ACHN (cell line): ENCODE measurements at places on chromosomes 7 and 10.

- DNase-seq = no peak
Observed at GRCh38 chr7:69412331-69413146, 185.7 kb upstream of the AUTS2 start.

DNA sequence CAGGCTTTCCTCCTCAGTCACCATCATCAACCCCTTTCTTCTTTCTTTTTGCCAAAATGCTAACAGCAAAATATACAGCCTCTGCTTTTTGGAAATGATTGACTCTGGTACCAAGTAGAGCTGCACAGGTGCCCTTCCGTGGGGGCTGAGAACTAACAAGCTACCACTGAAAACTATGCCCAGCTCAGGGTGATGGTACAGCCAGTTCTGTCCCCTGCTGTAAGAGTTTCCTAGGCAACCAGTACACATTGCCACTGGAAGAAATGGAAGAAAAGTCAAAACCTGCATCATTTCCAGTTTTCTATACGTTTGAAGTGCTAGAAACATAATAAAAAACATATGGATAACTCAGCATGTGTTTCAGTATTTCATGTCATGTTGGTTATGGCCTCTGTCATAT, 297.5 kb downstream of the PRKG1 start:
- no peak for DNase-seq

DNA sequence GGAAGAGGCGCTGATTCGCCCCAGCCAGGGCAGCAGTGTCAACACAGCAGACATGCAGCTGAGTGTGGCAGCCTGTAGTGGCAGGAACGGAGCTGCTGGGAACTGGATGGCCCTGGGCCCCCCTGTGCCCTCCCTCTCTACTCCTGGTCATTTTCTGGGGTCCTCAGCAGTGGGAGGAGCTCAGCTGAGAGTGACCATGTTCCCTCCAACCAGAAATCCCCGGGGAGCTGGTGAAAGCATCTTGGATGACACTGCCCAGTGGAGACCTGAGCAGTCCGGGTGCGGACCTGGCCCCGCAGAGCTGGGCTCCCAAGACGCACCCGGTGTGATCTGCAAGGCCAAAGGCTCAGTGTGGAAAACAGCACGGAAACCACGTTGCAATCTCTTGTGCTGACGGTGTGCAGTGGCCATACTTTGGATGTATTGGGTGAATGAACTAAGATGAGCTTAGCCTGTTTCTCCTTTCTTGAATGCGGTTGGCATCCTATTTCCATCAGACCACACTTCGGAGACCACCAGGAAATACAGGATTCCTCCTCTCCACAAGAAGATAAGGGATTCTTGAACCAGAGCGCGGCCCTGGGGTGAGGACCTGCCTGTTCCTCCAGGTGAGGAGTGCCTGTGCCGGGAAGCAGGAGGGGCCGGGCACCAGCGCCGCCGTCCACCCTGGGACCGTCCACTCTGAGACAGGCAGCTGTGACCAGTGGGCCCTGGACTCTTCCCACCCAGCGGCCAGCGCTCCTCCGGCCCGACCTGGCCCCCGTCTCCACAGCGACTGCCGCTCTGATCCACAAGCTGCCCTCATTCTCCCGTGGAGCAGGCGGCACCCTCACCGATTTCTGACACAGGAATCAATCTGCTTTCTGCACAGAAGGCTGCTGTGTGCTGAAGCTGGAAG, 93.5 kb upstream of the DIP2C start:
- no peak for DNase-seq

DNA sequence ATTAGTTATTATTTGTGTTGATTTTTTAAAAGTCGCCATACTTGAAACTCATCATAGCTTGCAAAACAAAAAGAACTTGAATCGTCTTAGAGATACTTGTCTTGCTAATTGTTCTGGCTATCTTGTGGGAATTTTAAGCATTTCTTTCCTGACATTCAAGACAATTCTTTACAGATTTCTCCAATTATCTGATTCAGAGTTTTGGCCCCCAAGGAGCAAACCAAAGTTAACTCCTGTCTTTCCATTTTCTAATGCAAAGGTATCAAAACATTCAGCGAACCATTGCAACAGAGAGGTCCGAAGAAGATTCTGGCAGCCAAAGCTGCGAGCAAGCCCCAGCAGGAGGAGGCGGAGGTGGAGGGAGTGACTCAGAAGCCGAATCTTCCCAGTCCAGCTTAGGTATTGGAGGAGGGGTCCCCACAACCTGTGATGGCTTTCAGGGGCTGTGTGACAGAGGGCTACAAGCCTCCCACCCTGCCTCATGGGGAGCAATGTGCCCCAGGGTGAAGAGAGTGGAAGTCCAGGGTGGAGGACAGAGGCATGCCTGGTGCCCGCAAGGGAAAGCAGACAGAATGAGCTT, 119.4 kb upstream of the STK17A start:
- no peak for DNase-seq

- no peak for DNase-seq
Observed at GRCh38 chr7:152189061-152189460, 163.6 kb downstream of the GALNT11 start.

- no peak for DNase-seq
Observed at GRCh38 chr7:56291-56913, 136.0 kb upstream of the FAM20C start.

GRCh38 chr7:10973942-10974911, 555 bp downstream of the PHF14 start:
- peak; percentile 62 for DNase-seq

- DNase-seq = no peak
Observed at GRCh38 chr10:69649786-69650550, 19.9 kb downstream of the FAM241B start.

GRCh38 chr10:77846718-77847311, 79.7 kb downstream of the DLG5 start:
- DNase-seq = peak; percentile 68

- no peak for DNase-seq
Observed at GRCh38 chr7:107253599-107253998, 84.8 kb downstream of the HBP1 start.

- DNase-seq = no peak
Observed at GRCh38 chr7:26657686-26658388, 206.6 kb downstream of the SKAP2 start.

DNA sequence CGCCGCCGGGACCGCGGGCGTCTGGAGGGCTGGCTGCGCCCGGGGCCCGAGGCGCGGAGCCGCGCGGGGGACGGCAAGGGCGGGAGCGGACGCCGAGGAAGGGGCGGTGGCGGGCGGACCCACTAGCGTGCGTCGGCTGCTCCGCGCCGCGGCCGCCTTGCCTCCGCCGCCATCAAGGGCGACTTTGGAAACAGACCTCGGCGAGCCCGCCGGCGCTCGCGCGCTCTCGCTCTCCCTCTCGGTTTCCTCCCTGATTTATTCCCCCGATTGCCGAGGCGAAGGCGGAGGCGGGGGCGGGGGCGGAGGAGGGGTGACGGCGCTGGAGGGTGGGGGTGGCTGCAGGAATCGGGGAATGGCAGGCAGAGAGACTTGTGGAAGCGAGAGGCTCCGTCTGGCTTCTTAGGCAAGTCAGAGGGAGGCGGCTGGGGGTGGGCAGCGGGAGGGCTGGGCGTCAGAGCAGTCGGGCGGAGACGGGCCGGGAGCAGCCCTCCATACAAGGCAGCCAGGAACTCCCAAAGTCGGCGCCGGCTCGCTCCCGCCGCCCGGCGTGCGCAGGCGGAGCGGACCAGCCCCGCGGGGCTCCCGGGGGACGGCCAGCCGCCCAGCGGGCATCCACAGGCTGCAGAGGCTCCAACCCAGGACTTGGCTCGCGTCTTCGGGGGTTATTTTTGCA, at the start of gene CACNA2D1:
TSS of gene CACNA2D1 (minus strand) at position 231 of the 673 bp plus-strand sequence.
- DNase-seq = peak; percentile 77

- DNase-seq = no peak
Observed at GRCh38 chr10:124351481-124352220, 67.1 kb downstream of the OAT start.

- DNase-seq = no peak
Observed at GRCh38 chr7:105690325-105690945, 109.1 kb upstream of the EFCAB10 start.

DNA sequence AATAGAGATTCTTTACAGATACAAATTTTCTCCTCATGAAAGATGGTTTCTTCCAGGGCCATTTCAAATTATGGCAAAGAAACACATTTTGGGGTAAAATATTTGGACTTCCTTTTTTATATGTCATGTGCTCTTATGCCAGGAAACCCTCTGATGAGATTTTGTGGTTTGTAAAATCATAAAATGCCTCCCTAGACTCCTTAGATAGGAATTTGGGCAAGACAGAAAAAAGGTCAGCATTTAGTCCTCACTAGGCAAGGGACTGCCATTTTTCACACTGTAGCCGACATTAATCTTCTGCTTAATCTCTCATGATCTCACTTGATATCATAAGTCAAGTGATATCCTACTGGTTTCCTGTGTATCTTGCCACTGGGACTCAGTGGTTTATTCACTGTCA, 286.4 kb downstream of the ARHGAP12 start:
- no peak for DNase-seq

DNA sequence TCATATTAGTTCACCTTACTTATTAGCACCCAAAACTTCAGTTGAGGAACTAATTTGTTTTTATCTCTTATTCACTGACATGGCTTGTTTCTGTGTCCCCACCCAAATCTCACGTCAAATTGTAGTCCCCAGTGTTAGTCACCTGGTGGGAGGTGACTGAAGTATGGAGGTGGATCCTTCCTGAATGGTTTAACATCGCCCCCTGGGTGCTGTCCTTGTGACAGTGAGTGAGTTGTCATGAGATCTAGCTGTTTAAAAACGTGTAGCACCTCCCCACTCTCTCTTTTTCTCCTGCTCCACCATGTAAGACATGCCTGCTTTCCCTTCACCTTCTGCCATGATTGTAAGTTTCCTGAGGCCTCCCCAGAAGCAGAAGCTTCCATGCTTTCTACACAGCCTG, 75.0 kb upstream of the HECTD2 start:
- DNase-seq = peak; percentile 13

GRCh38 chr7:66296001-66296521, 90.9 kb downstream of the TPST1 start:
- no peak for DNase-seq

- no peak for DNase-seq
Observed at GRCh38 chr10:114541081-114541796, 116.8 kb downstream of the ABLIM1 start.

DNA sequence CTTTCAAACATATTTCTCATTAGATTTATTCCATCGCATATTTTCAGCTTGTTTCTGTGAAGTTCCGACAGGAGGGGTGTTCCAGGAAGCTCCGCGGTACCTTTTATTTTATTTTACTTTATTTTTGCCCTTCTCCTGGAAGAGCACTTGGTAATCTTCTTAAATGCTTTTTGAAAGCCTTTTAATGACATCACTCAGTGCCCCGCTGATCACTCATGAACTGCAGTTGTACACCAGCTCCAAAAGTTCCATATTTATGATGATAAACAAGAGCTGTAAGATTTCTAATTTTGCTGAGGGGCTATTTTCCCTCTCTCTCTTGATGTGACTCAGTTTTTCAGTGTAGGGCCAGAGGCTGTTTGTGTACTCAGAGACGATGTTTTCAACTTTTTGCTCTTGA, 144.4 kb downstream of the KIAA1217 start:
- no peak for DNase-seq

DNA sequence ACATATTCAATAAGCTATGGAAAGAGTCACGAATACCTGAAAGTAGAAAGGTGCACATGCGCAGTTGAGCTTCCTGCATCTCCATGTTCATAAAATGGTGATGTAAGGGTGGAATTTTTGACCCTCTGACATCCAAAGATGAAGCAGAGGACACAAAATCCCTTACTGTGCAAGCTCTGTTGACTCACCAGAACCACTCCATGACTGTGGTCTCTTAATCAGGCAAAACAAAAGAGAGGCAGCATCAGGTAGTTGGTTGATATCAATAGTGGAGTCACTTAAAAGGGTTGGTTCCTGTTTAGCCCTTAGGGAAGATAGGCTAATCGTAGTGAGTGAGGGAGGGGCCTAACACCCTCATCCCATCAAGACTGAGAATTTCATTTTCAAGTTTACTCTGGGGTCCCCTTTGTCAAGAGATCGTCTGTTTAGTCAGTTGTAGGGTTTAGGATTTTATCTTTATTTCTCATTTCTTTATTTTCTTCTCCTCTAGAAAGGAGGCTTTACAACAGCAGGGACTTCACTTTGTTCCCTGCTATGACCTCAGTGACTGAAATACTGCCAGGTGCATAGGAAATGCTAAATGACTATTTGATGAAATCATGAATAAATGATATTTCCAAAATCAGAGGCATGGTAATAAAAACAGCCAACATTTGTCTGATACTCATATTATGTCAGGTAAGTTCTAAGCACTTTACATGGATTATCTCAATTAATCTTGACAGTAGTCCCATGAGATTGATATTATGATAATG, 98.1 kb downstream of the CD36 start:
- no peak for DNase-seq

- DNase-seq = no peak
Observed at GRCh38 chr10:122449153-122449552, 5.3 kb upstream of the ARMS2 start.

DNA sequence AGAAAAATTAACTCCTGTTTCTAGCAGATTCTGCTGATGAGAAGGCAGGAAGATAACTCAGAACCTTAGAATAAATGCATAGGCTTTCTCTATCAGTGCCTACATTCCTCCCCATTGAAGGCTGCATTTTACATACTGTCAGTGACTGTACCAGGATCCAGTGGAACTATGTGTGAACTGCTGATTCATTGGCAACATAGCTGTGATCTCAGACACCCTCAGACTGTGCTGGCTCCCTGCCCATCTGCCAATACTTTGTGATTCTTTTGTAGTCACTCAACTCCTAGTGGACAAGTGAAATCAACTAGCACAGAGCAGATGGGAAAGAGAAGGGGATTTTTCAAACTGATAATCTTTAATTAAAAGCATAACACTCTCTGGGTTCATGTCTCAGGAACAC, 375.8 kb downstream of the MDFIC start:
- DNase-seq = peak; percentile 85

GRCh38 chr10:132570771-132571649, 33.4 kb downstream of the INPP5A start:
- no peak for DNase-seq

GRCh38 chr7:142196066-142196840, 61.6 kb downstream of the PRSS58 start:
- DNase-seq = no peak

DNA sequence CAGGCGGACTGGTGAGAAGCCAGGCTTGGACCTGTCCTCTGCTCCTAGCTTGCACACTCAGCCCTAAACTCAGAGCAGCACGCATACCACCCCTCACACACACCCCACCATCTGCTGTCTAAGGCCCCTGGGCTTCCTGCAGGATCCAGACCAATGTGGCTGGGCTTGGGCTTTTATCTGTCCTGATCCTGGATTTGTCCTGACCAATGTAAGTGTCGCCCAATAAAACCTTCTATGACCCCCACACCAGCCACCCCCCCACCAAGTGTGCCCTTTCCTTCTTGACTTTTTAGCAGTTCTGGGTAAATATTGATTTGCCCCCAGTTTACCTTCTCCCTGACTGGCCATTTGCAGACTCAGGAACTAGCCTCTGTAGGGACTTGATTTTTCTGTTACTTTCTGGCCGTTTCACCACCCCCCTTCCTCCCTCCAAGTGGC, 1.7 kb upstream of the HOXA13 start:
- DNase-seq = no peak

- DNase-seq = peak; percentile 27
Observed at GRCh38 chr10:55232553-55232952, 431.5 kb upstream of the PCDH15 start.

- DNase-seq = no peak
Observed at GRCh38 chr7:82567841-82568240, 124.3 kb upstream of the CACNA2D1 start.
